Vagina (tissue), 2 donors: ENCODE measurements at places on chromosomes 6 and 20.

DNA sequence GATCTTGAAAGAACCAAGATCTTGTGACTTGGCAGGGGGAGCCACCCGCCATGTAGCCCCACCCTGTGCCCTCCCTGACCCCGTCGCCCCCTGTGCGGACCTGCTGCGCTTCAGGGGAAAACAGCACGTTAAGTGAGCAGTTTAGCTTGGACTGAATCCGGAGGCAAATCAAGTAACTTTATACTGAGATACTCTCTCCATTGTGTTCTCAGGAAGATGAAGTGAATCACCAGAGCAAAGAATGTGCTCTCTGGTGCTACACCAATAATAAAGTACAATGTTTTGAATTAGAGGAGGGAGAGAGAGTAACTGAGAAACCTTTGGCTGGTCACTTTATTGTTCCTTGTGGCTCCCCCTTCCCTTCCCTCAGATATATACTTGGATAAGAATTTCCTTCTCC is 83.4 kb downstream of the TXNDC5 start:
- H3K27ac ChIP-seq = no peak overlapping the region
- no peak overlapping the region for H3K4me3 ChIP-seq
- H3K27me3 ChIP-seq = no peaks in the 10 kb centered on the region
- no peaks in the 10 kb centered on the region for H3K36me3 ChIP-seq
- DNase-seq = no peak

DNA sequence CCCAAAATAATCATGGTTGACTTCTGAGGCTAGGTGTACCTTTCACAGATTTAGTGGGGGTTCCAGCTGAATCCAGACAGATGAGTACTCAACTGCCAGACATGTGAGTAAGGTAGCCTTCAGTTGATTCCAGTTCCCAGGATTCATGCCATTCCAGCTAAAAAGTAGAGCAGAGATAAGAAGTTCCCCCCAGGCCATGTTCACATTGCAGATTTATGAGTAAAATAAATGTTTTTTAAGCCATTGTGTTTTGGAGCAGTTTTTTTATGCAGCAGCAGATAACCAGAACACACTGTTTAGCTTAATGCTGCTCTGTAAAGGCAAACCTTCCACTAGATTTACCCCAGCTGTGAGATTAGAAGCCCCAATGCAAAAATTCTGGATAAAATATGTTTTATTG is 245.0 kb downstream of the RFPL4B start:
- H3K27ac ChIP-seq = no peak overlapping the region
- no peaks in the 10 kb centered on the region for H3K4me1 ChIP-seq

DNA sequence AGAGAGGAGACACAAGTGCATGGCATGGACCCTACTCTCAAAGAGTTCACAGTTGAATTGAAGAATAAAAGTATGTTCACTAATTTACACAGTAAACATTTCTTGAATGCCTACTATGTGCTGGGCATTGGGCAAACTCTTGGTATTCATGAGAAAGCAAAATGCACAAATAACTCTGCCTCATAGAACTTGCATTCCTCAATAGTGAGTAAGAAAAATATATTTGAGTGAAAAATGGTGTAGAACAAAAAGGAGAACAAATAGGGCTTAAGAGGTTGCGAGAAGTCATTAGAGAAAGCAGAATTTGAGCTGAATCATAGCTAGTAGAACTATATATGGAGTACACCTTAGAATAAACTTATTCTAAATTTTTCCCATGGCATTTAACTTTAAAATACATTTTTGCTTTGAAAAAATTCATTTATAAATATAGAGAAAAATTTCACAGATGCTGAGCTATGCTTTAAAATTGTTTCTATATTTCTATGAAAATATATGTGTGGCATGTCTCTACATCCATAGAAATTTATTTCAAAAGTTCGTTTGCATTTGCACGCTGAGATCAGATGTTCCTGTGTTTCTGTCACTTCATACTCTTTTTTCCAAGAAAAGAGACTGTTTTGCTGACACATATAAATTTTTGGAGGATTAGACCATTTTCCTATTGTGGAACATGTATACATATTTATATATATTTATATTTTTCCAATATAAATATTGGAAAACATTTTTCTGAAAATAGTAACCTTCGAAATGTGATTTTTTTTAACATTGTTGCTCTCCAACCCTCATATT is 236.1 kb downstream of the KCNQ5 start:
- DNase-seq = no peak
- H3K27ac ChIP-seq = no peak overlapping the region
- H3K27me3 ChIP-seq = no peaks in the 10 kb centered on the region
- H3K4me1 ChIP-seq = peaks cover 15% of the 10 kb centered on the region

DNA sequence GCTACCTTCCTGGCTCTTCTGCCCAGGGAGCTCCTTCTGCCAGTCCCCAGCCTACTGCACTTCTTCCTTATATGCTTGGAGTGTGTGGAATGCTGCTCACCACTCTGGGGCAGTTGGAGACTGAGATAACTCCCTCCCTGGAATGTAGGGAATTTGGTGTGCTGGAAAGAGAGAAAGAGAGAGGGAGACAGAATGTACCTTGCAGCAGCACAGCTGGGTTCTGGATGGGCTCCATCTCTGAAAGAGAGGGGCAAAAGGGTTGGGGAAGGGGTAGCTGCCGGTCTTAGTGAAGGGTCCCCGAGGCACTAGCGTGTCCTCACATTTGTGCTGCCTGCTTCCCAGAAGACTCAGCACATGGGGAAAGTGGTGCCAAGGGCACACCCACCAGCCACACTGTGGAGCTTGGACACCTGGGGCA is 40.2 kb upstream of the DDR1 start:
- H3K36me3 ChIP-seq = no peaks in the 10 kb centered on the region
- H3K27me3 ChIP-seq = no peaks in the 10 kb centered on the region
- H3K27ac ChIP-seq = no peak overlapping the region
- H3K4me1 ChIP-seq = peaks cover 19% of the 10 kb centered on the region
- DNase-seq = no peak
- no peak overlapping the region for H3K4me3 ChIP-seq

GRCh38 chr6:144177726-144178125 is 27.4 kb downstream of the STX11 start:
- no peak for DNase-seq
- no peaks in the 10 kb centered on the region for H3K4me1 ChIP-seq
- no peaks in the 10 kb centered on the region for H3K36me3 ChIP-seq
- no peaks in the 10 kb centered on the region for H3K27me3 ChIP-seq

GRCh38 chr20:61789329-61789728 is 276.4 kb downstream of the TAF4 start:
- H3K4me1 ChIP-seq = no peaks in the 10 kb centered on the region
- no peak for DNase-seq
- H3K4me3 ChIP-seq = no peak overlapping the region
- H3K36me3 ChIP-seq = no peaks in the 10 kb centered on the region
- no peaks in the 10 kb centered on the region for H3K27me3 ChIP-seq

DNA sequence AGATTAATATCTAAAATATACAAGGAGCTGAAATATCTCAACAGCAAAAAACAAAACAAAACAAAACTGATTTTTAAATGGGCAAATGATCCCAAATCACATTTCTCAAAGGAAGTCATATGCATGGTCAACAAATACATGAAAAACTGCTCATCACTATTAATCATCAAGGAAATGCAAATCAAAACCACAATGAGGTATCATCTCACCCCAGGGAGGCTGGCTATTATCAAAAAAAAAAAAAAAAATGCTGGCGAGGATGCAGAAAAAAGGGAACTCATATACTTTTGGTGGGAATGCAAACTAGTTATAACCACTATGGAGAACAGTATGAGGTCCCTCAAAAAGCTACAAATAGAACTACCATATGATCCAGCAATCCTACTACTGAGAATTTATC is 34.6 kb downstream of the REPS1 start:
- peaks cover 24% of the 10 kb centered on the region for H3K4me1 ChIP-seq
- no peak overlapping the region for H3K4me3 ChIP-seq
- H3K27ac ChIP-seq = no peak overlapping the region

DNA sequence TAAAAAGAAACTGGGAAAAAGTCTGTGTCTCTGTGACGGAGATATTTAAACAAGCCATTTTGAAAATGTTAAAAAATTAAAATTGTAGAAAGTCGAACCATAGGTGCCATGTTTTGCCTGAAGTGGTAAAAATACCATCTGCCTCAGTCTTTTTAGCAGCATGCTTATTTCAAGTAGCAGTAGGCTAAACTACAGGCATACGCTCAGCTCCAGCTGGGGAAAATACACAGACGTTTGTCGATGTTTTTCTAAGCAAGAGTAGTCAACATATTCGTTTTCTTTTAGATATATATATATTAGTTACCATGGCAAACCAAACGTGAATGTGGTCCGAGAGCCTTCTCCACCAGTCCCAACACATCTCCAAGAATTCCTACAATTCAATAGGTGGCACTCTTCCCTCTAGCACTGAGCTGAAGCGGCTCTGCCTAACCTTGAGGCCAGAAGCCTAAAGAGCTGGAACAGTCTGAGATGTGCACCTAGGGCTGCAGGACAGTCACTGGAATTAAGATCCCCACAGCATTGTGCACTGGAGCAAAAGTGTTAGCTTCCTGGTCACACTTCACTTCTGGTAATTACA is 70.2 kb upstream of the BEND3 start:
- H3K27me3 ChIP-seq = no peaks in the 10 kb centered on the region
- H3K27ac ChIP-seq = no peak overlapping the region
- no peak overlapping the region for H3K4me3 ChIP-seq
- no peak for DNase-seq

- no peaks in the 10 kb centered on the region for H3K27me3 ChIP-seq
- H3K27ac ChIP-seq = no peak overlapping the region
- no peak overlapping the region for H3K4me3 ChIP-seq
- peaks cover 22% of the 10 kb centered on the region for H3K36me3 ChIP-seq
Observed at GRCh38 chr6:158500016-158500735, 59.7 kb upstream of the TMEM181 start.

- no peaks in the 10 kb centered on the region for H3K36me3 ChIP-seq
- H3K4me3 ChIP-seq = no peak overlapping the region
- no peak overlapping the region for H3K27ac ChIP-seq
- H3K27me3 ChIP-seq = no peaks in the 10 kb centered on the region
- H3K4me1 ChIP-seq = no peaks in the 10 kb centered on the region
- no peak for DNase-seq
Observed at GRCh38 chr20:20806121-20807095, 94.0 kb upstream of the RALGAPA2 start.

DNA sequence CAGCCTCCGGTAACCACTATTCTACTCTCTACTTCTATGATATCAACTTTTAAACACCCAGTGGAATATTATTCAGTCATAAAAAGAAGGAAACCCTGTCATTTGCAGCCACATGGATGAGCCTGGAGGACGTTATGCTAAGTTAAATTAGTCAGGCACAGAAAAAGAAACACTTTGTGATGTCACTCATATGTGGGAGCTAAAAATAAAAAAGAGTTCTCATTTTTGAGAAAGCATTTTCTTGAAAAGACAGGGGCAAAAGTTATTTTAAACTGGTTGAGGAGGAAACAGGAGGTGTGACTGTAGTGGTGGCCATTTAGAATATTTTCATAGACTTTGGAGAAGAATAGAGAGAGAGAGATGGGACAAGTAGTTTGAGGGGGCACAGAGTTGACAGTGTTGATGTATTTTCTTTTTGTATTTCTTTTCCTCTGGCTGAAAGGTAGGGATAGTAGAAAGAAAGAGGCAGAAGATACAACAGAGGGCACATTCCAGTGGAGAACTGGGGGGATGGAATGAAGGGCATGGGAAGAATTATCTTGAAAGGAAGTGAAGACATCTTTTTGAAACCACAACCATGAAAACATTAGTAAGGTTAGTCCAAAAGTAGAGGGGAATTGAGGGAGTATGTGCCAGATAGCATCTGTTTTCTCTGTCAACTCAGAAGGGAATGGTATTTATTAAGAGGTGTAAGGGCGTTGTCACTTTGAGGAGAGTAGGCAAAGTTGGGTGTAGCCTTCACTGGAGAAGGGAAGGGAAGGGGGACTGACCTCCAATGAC is 181.3 kb upstream of the GMDS start:
- DNase-seq = no peak
- no peaks in the 10 kb centered on the region for H3K36me3 ChIP-seq
- no peaks in the 10 kb centered on the region for H3K4me1 ChIP-seq
- H3K4me3 ChIP-seq = no peak overlapping the region
- H3K27me3 ChIP-seq = no peaks in the 10 kb centered on the region
